Glutamatergic neuron (in vitro differentiated cells): ENCODE measurements at places on chromosomes 2 and 18. TPM values are rescaled to one million over a fixed set of nuclear protein-coding genes. Genes with fewer than 3 reads are reported as not detected.
A peak's percentile ranks its signal among the peaks of the same experiment; 100 is the strongest.

DNA sequence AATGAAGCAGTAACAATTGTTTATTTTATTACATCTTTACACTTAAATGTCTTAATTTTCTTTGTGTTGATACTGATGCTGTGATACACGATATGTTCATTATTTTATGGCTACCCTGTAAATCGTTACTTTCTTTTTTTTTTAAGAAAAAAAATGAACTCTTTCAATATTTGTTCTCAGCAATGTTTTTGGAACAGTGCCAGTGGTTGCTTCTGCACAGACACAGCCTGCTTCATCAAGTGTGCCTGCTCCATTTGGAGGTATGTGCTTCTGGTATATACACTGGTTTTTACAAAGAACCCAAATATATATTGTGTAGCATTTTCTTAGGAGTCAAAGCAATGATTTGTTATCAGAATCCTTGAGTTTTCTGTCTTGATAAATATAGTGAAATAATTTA is 62.2 kb upstream of the SCYGR2 start:
- no peak overlapping the region for H3K4me3 ChIP-seq
- peaks cover 4% of the 10 kb centered on the region for H3K27me3 ChIP-seq
- no peaks in the 10 kb centered on the region for H3K4me1 ChIP-seq
- H3K27ac ChIP-seq, result no peak overlapping the region
- H3K36me3 ChIP-seq, result peaks cover 14% of the 10 kb centered on the region
- DNase-seq, result no peak

GRCh38 chr2:179558010-179558934 is 293.6 kb upstream of the SESTD1 start:
- no peak for DNase-seq
- H3K4me1 ChIP-seq, result no peaks in the 10 kb centered on the region
- peak overlapping the region; percentile 30 for H3K27ac ChIP-seq
- no peaks in the 10 kb centered on the region for H3K36me3 ChIP-seq
- no peak overlapping the region for H3K4me3 ChIP-seq

GRCh38 chr2:189581354-189582139 is 961 bp upstream of the SLC40A1 start:
- H3K4me3 ChIP-seq, result peak overlapping the region; percentile 78
- no peak overlapping the region for H3K27ac ChIP-seq
- no peaks in the 10 kb centered on the region for H3K36me3 ChIP-seq
- peaks cover 12% of the 10 kb centered on the region for H3K27me3 ChIP-seq
- H3K4me1 ChIP-seq, result peaks cover 7% of the 10 kb centered on the region

DNA sequence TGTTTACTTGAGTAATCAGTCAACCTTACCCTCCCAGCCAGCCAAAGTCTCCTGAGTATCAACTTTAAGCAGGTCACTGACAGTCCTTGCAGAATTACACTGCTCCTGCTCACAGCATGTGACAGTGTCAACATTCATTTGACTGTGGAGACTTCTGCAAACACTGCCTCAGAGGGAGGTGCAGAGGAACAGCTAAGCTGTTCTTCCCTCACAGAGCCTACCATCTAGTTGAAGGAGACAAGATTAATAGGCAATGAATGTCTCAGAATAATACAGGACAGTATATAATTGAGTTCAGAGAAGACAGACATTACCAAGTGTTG is 11.9 kb downstream of the SLC14A2 start:
- H3K4me3 ChIP-seq, result no peak overlapping the region
- peaks cover 6% of the 10 kb centered on the region for H3K36me3 ChIP-seq
- H3K4me1 ChIP-seq, result no peaks in the 10 kb centered on the region
- no peak for DNase-seq
- no peak overlapping the region for H3K27ac ChIP-seq

GRCh38 chr2:8574196-8575037 is 107.4 kb upstream of the ID2 start:
- no peaks in the 10 kb centered on the region for H3K36me3 ChIP-seq
- peaks cover 8% of the 10 kb centered on the region for H3K27me3 ChIP-seq
- H3K27ac ChIP-seq, result no peak overlapping the region
- H3K4me1 ChIP-seq, result peaks cover 1% of the 10 kb centered on the region

GRCh38 chr2:201406077-201406662 is 45.1 kb downstream of the TRAK2 start:
- H3K27ac ChIP-seq, result no peak overlapping the region
- H3K27me3 ChIP-seq, result no peaks in the 10 kb centered on the region
- H3K4me1 ChIP-seq, result no peaks in the 10 kb centered on the region
- H3K36me3 ChIP-seq, result no peaks in the 10 kb centered on the region

DNA sequence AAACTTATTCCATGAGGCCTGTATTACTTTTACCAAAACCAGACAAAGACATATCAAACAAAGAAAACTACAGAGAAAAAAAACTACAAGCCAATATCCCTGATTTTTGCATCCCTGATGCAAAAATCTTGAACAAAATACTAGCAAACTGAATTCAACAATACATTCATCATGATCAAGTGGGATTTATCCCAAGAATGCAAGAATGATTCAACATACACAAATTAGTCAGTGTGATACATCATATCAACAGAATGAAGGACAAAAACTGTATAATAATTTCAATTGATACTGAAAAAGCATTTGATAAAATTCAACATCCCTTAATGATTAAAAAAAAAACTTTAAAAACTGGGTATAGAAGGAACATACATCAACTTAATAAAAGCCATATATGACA is 106.8 kb downstream of the SLC39A10 start:
- no peak overlapping the region for H3K4me3 ChIP-seq
- H3K27me3 ChIP-seq, result no peaks in the 10 kb centered on the region
- H3K27ac ChIP-seq, result no peak overlapping the region
- H3K4me1 ChIP-seq, result no peaks in the 10 kb centered on the region
- peaks cover 18% of the 10 kb centered on the region for H3K36me3 ChIP-seq

DNA sequence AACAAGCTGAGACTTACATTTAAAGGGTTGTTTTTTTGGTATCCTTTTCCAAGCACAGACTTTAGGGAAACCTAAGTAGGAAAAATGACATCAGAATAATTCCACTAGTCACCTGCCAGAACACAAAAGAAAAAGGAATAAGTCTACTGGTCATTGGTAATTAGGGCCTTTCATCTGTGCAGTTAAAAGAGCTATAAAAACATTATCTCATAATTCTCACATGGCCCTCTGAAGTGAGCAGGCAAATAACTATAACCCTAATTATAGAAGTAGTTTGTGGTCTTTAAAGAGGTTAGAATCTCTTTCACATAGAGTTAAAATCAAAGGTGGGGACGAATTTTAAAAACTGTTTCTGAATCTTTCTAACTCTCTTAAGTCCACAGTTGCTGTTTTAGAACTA is 111.1 kb upstream of the B3GNT2 start:
- H3K4me3 ChIP-seq, result no peak overlapping the region
- H3K36me3 ChIP-seq, result no peaks in the 10 kb centered on the region
- no peaks in the 10 kb centered on the region for H3K27me3 ChIP-seq

GRCh38 chr2:43098539-43098938 is 127.9 kb downstream of the ZFP36L2 start:
- peaks cover 8% of the 10 kb centered on the region for H3K4me1 ChIP-seq
- H3K4me3 ChIP-seq, result no peak overlapping the region
- peaks cover 24% of the 10 kb centered on the region for H3K36me3 ChIP-seq

GRCh38 chr18:5175378-5175777 is 21.7 kb downstream of the AKAIN1 start:
- no peak for DNase-seq
- H3K4me1 ChIP-seq, result peaks cover 5% of the 10 kb centered on the region
- no peak overlapping the region for H3K27ac ChIP-seq
- H3K27me3 ChIP-seq, result no peaks in the 10 kb centered on the region
- no peak overlapping the region for H3K4me3 ChIP-seq
- H3K36me3 ChIP-seq, result peaks cover 11% of the 10 kb centered on the region

DNA sequence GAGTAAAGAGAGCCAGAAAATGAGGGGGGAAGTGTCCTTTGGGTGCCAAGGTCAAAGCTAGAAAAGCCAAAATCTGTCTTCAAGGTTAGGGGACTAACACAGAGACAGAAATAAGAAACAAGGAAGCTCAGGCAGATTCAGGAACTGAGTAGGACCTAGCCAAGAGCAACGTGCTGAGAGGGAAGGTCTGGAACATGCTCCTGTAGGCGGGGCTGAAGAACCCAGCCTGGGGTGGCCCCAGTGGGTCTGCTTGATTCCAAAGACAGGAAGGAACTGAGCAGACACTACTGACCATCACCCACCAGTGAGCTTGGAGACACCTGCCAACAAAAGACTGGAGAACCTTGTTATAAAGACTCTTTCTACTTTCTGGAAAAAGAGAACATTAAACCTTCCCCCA is 105.1 kb downstream of the SP3 start:
- peaks cover 2% of the 10 kb centered on the region for H3K27me3 ChIP-seq
- no peaks in the 10 kb centered on the region for H3K36me3 ChIP-seq
- no peak overlapping the region for H3K4me3 ChIP-seq
- DNase-seq, result no peak
- H3K4me1 ChIP-seq, result peaks cover 20% of the 10 kb centered on the region

GRCh38 chr2:13725945-13726344 is 906.6 kb upstream of the LRATD1 start:
- H3K4me3 ChIP-seq, result no peak overlapping the region
- H3K27ac ChIP-seq, result no peak overlapping the region
- peaks cover 4% of the 10 kb centered on the region for H3K27me3 ChIP-seq
- no peak for DNase-seq

GRCh38 chr18:58204776-58205442 is 160.9 kb downstream of the NEDD4L start:
- H3K4me3 ChIP-seq, result no peak overlapping the region
- no peaks in the 10 kb centered on the region for H3K36me3 ChIP-seq
- peaks cover 37% of the 10 kb centered on the region for H3K4me1 ChIP-seq

DNA sequence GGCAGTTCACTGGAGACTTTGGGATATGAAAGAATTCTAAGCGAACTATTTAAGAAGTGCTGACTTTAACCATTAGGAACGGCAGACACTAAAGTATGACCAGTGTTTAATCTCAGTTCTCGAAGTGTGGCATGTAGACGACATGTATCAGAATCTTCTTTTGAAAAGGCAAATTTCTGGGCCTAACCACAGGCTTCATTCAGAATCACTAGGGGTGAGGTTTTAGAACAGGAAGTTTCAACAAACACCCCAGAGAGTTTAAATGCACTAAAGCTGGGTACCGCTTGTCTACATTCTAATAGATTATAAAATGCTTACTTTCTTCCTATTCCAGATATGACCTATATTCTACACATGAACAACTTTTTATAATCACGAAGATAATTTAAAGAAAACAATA is 180.3 kb downstream of the ANKRD44 start:
- H3K4me3 ChIP-seq, result no peak overlapping the region
- no peaks in the 10 kb centered on the region for H3K27me3 ChIP-seq
- no peak for DNase-seq

DNA sequence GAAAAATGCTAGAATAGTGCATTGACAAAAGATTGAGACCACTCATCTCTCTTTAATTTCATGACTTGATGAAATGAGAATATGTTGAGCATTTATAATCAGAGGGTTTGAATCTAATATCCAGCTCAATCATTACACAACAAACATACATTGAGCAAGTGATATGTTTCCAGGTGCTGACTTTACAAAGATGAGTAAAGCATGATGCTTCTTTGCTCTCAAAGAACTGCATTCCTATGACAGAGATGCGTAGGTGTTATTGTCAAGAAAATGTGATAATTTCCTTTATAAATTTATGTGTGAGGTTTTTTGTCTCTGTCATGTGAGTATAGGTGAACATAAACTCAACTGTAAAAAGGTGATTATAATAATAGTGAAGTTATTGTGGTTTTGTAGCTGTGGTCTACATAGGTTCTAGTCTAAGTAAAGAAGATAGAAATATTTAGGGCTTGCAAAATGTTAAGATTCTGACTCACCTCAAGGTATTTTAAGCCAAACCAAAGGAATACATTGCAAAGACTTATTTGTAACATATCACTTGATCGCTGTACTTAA is 389.8 kb downstream of the GALNT13 start:
- H3K27me3 ChIP-seq, result no peaks in the 10 kb centered on the region
- H3K4me3 ChIP-seq, result no peak overlapping the region
- H3K27ac ChIP-seq, result no peak overlapping the region

- H3K36me3 ChIP-seq, result no peaks in the 10 kb centered on the region
- no peak for DNase-seq
- H3K4me1 ChIP-seq, result peaks cover 26% of the 10 kb centered on the region
- H3K27ac ChIP-seq, result peak within 1 kb of the TSS; percentile 76
- H3K4me3 ChIP-seq, result peak within 1 kb of the TSS; percentile 81
Measured at GRCh38 chr2:27281855-27282559, at the start of gene TRIM54. TSS of gene TRIM54 (plus strand) at chr2:27282429. CDS start at chr2:27282732, 303 bp downstream.

The CFAP65 gene
- total RNA-seq, result 1.1 TPM

The KCNG2 gene
- 1.6 TPM for total RNA-seq

The TEKT4 gene
- total RNA-seq, result not detected

The LYG2 gene
- total RNA-seq, result not detected

The CCDC121 gene
- 5.3 TPM for total RNA-seq

The CHN1 gene
- 212 TPM for total RNA-seq

The SAG gene
- total RNA-seq, result not detected

The PRSS56 gene
- not detected for total RNA-seq

The SMIM21 gene
- not detected for total RNA-seq
